Fibroblast of the aortic adventitia (primary cell): ENCODE measurements at places on chromosomes 13 and 19. TPM values are rescaled to one million over a fixed set of nuclear protein-coding genes. Genes with fewer than 3 reads are reported as not detected.

- no peak for DNase-seq
Measured at GRCh38 chr19:35236638-35237400, 8.3 kb upstream of the FAM187B start.

GRCh38 chr19:47742634-47743033 is 2.7 kb upstream of the NOP53 start:
- DNase-seq: no peak

Gene KIR2DL3
- total RNA-seq: not detected in 2 replicates

GRCh38 chr19:1061987-1062386 is 5.0 kb upstream of the ARHGAP45 start:
- DNase-seq: no peak

DNA sequence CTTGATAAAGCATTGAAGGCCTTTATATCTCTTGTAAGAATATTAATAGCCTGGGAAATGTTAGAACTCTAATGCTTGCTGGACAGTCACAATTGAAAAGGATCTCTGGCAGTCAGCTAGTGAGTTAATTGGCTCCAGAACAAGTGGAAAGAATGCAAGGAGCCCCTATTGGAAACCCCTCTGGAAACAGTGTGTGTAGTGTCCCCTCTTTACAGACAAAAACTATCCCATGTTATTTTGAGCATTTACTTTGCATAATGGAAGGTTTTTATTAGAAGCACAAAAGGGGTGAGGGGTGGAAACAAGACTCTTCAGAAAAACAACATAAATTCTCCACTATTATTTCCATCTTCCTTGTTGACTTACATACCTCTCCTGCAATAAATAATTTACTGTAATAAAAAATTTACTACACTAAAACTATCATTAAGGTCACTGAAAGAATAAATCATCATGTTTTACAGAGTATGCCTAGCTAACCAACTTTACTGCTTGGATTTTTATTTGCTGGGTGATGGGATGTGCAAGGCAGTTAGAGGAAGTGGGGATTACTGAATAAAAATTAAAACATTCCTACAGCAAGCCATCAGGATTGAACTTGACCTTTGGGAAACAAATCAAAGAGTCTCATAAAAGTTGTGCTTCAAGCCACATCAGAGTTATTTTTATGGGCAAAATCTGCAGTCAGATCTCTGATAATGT is 610.4 kb downstream of the TBC1D4 start:
- DNase-seq: no peak

Gene APC2
- 0.27 and 0.57 TPM in 2 replicates for total RNA-seq

DNA sequence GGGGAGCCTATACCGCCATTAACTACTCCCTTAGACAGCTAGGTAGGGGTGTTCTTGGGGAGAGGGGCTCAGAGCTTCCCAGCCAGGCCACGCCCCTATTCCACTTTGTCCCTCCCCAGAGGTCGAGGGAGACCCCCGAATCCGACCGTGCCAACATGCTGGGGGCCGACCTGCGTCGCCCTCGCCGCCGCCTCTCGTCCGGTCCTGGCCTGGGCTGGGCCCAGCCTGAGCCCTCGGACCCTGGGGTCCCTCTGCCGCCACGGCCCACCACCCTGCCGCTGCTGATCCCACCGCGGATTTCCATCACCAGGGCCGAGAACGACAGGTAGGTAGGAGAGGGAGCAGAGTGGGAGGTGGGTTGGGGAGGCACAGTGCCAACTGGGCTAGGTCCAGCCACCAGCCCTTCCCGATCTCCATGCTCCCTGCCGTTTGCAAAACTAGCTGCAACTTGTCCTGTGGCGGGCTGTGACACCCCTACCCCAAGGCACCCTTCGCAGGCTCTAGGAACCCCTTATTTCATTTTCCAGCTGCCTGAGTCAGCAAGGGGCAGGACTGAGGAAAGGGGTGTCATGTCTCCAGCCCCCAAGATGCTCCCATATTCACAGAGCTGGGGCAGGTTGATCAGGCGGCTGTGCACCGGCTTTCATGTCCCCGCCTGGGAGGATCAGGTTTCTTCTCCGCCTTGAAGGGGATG is 2.6 kb upstream of the PDE4A start:
- no peak for DNase-seq

DNA sequence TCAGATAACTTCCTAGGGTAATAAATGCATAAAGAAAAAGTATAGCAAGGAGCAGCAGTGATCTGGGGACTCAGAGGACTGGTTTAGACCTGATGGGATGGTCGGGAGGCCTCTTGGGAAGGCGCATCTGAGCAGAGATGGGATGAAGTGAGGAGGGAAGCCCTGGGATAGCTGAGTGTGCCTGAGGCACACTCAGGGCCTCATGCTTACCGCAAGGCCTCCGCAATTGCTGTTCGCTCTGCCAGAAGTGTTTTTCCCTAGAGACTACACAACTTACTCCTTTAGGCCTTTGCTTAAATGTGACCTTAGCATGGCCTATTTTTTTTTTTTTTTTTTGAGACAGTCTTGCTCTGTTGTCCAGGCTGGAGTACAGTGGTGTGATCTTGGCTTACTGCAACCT is 4.1 kb upstream of the DLL3 start:
- DNase-seq: no peak

DNA sequence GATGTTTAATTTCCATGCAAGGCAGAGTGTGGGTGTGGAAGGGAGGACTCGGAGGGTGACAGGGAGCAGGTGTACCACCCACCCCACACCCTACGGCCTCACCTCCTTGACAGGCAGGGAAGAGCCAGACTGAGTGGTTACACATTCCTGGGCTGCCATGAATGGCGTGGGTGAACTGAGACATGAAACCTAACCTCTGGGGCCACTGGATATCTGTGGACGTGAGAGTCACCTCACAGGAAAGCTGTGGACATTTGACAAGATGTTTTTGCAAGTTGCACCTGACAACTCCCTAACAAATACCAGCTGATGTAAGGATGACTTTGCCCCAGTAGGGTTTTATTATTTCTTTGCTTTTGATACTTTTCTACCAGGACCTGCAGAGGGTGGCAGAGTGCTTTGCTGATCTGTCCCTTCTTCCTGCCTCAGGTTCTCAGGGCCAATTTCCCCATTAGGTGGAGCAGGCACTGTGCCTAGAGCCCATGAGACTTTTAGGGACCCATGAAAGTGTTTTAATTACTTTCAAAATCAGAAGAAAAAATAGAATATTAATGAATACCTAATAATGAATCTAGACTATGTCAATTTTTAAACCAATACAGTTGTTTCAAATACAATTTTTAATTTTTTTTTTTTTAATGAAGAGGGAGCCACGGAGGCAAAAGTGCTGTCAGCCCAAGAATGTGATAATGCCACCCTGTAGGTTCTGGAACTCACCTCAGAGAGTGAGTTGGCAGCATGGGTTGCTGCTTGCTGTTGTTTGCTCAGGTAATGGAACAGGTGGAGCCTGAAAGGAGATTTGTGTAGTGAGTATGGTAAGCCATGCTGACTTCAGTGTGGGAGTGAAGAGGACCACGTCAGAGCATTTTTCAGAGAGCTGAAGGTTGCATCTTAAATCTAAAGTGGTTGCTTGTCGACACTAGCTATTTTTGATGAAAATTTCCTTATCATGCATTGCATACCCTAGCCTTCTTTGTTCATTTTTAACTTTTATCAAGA is 58.0 kb upstream of the CYSLTR2 start:
- peak; percentile 83 for DNase-seq

Gene IGFL1
- total RNA-seq: not detected in 2 replicates

GRCh38 chr19:46049597-46049996 is 8.8 kb upstream of the IGFL4 start:
- no peak for DNase-seq

DNA sequence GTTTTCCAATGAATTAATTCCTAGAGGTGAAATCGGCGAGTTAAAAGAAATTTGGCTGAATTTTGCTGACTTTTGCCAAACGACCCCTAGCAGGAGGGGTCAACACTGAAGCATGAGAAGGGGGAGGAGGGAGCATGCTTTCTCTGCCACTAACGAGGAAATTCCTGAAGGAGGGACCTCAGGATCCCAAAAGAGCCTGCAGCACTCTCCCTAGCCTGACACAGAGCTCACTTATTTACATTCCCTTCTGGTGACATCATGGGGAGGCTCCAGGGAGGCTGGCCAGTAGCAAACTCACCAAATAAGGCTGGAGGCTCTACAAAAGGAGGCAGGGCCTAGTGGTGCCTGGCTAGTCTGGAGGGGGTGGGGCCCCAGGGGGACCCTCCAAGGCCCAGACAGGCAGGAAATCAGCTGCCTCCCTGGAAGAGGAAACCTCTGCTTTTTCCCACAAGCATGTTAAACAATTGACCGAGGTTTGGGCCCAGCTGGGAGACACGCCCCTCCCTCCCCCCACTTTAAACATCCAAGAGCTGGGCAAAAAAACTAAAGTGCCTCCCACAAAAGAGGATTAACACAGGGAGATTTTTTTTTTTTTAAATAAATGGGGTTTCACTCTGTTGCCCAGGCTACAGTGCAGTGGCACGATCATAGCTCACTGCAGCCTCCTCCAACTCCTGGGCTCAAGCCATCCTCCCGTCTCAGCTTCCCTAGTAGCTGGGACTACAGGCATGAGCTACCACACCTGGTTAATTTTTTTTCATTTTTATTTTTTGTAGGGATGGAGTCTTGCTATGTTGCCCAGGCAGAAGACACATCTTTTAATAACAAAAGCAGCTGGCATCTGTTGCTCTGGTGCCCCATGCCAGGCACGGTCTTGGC is 2.1 kb downstream of the DAPK3 start:
- peak; percentile 99 for DNase-seq

- DNase-seq: no peak
Measured at GRCh38 chr13:27496536-27497273, 46.3 kb upstream of the MTIF3 start.

- DNase-seq: no peak
Measured at GRCh38 chr19:55398200-55398925, 9.2 kb downstream of the UBE2S start.

DNA sequence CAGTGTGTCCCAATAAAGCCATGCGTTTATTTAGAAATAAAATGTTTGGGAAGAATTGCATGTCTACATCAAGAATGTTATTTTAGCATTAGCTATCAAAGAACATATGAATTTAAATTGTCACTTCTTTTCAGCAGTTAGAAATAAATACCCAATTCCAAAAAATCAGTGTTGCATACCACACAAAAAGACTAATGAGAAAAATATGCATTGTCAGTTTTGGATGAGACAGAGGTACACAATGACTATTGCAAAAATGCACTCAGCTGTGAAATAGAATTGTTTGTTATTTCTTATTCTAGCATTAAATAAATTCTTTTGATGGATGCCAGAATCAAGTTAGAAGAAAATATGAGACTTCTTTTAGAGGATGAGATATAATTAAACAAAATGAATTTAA is 833.9 kb downstream of the SLITRK1 start:
- DNase-seq: peak; percentile 36

DNA sequence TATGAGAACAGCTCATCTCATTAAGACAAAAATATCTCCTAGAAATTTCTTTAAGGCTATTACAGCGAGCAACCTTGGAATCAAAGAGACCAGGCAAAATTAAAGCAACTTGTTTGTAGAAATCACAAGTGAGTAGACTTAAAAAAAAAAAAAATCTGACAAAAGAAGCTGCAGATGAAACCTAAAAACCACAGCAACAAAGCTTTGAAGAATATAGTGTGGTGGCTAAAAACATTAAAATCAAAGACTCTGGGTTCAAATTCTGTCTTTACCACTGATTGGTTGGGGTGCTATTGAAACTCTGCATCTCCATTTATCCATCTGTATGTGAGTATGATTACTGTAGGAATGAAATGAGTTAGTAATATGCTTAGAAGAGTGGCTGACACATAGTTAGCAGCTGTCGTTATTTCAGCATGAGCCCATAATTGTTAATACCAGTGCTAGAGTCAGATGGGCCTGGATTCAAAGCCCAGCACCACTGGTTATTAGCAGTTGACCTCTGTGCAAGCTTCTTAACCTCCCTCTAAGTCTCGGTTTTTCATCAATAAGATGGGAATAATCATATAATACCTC is 157.6 kb downstream of the FOXO1 start:
- no peak for DNase-seq

DNA sequence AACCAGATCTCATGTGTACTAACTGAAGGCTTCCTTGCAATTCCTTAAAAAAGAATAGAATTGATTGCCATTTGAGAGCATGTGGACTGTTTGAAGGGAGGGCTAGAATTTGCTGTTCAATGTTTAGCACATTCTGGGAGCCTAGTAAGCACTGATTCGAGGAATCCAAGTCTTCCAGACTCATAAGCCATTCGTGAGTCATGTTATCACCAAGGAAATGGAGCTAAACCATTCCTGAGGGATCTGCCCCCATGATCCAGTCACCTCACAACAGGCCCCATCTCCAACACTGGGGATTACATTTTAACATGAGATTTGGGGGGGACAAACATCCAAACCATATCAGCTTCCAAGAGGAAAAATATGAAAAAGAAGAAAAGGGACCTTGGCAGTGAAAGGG is 276.4 kb downstream of the KCNRG start:
- DNase-seq: no peak

- no peak for DNase-seq
Measured at GRCh38 chr13:112605531-112605990, 17.6 kb upstream of the TUBGCP3 start.

DNA sequence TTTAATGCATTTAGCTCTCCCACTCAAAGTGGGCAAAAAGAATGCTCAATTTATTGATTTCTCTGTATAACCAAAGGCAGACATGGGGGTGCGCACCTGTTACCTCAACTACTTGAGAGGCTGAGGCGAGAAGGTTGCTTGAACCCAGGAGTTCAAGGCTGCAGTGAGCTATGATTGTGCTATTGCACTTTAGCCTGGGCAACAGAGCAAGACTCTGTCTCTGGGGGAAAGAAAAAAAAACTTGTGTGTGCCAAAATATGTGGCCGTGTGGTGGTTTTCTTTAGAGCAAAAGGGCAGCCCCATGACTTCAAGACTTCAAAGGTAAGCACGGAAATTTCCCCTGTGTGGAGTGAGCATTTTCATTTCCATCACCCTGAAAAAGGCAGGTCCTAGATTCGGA is 81.9 kb downstream of the IPO5 start:
- no peak for DNase-seq

GRCh38 chr13:90773681-90774080 is 573.8 kb upstream of the MIR17HG start:
- no peak for DNase-seq

Gene TMPRSS9
- total RNA-seq: not detected in 2 replicates

Gene ZNF418
- 3.6 and 13.6 TPM in 2 replicates for total RNA-seq

DNA sequence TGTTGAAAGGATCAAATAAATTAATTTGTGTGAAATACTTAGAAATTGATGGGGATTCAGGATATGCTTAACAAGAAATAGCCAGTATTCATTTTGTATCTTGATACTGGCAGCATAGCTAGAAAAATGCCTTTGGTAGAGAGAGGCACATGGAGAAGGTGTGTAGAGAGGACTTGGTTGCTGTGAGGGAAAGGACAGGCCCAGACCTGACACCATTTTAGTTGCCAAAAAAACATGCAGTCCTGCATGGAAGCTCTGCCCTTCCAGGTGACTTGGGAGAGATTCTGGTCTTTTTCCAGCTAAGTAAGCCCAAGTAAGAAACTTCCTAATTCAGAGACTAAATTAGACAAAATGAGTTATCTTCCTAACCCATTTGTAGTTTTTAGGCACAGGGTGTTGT is 335.0 kb downstream of the RFC3 start:
- DNase-seq: no peak

- DNase-seq: no peak
Measured at GRCh38 chr19:41869374-41869955, 7.6 kb upstream of the CD79A start.

Gene MBD3
- total RNA-seq: 66.3 and 77.3 TPM in 2 replicates

- DNase-seq: peak; percentile 78
Measured at GRCh38 chr13:27599845-27600553, 20.3 kb downstream of the LNX2 start.

GRCh38 chr19:17981611-17982010 is 14.7 kb downstream of the KCNN1 start:
- no peak for DNase-seq

Gene TLE6
- 0.18 TPM in 1 of 2 replicates, not detected in the other for total RNA-seq

GRCh38 chr19:45098521-45099466 is 5.8 kb downstream of the PPP1R37 start:
- peak; percentile 75 for DNase-seq
